ENCODE measurements at places on chromosomes 1 and 21.

DNA sequence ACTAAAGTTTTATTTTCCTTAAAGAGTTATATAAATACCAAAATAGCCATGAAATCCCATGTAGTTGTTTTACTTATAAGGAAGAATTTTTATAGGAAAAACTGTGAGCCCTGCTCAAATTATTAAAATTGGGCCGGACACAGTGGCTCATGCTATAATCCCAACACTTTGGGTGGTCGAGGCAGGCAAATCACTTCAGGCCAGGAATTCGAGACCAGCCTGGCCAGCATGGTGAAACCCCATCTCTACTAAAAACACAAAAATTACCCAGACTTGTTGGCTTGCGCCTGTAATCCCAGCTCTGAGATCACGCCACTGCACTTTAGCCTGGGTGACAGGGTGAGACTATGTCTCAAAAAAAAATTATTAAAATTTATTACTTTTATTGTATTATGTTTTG, 149.3 kb downstream of the MRPL39 start:
- no peak for DNase-seq

- no peak for DNase-seq
These were observed 104.0 kb downstream of the ZNF281 start for GRCh38 chr1:200305806-200306205.

DNA sequence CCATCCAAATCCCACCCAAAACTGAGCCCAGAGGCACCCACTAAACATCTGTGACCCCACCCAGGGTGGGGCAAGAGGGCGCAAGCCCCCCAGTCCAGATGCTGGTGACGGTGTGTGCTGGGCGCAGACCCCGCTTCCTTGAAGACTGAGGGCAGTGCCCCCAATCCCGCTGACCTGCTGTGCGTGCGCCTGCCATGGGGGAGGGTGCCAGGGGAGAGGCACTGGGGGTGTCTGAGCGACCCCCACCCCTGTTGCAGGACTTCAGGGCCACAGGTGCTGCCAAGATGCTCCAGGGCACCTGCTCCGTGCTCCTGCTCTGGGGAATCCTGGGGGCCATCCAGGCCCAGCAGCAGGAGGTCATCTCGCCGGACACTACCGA, 13.3 kb downstream of the COL6A2 start:
- DNase-seq = no peak

GRCh38 chr1:60287536-60287935, 214.0 kb upstream of the C1orf87 start:
- DNase-seq = no peak

DNA sequence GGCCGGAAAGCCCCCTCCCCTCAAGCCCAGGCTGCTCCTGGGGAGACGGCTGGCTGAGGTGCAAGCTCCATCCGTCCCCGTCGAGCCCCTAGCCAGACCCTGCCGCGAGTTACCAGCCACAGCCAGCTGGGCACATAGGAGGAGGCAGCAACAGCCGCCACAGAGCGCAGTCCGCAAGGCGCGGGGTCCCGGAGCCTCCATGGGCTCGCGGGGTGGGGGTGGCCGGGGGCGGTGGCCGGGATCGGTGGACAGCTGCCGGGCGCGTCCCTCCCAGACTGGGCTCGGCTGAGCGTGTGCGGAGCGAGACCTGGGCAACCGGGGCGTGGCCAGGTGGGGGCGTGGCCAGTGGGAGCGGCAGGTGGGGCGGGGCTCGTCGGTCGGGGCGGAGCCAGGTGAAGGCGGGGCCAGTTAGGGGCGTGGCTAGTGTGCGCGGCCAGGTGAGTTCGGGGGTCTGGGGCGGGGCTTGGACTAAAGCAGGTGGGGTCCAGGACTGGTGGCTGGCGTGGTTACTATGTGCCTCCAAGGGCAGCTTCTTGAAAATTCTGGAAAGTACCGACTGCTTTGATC, at the start of gene CD164L2:
TSS of gene CD164L2 (minus strand) at position 295 of the 567 bp plus-strand sequence. CDS start at position 201, 94 bp downstream.
- peak; percentile 57 for DNase-seq

GRCh38 chr1:32200226-32201010, at the start of gene CCDC28B:
CCDC28B (plus strand) TSS chr1:32200595; CDS start chr1:32201936, 1,341 bp downstream.
- DNase-seq = no peak

DNA sequence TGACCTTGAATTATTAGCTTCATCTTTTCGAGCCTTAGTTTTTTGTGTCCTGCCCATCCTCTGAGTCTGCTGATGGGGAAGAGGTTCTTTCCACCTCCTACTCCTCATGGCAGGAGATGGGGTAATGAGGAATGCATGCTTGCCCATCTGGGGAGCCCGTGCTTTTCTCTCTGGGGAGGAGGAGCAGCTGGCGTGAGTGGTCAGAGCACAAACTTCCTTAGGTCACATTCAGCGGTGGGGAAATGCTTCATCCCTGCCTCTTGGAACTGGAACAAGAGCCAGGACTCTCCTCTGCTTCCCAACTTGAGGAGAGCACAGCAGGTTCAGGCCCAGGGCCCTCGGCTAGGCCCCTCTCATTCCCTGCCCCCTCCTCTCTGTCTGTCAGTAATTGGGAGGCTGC, 155.0 kb downstream of the PCNX2 start:
- DNase-seq = no peak

- DNase-seq = no peak
These were observed 510 bp upstream of the IL10RB start for GRCh38 chr21:33265664-33266049.

- no peak for DNase-seq
These were observed 81.0 kb downstream of the SCCPDH start for GRCh38 chr1:246805135-246805716.

- DNase-seq = no peak
These were observed 4.5 kb upstream of the COL16A1 start for GRCh38 chr1:31708324-31708723.

DNA sequence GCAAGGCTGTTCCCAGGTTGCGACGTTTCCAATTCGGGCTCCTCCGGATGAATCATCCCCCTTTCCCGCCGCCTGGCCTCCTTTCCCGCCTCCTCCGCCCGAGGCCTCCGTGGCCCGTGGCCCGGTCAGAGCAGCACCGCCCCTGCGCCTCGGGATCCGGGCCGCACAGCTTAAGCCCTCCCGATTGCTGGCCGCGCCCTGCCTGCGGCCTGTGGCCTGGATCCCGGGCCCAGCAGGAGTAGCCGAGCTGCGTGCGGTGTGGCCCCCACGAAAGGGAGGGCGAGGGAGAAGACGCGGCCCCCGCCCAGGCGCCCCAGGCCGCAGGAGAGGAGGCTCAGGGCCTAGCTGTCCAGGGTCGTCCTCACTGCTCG, 1.0 kb downstream of the TMEM200B start:
- no peak for DNase-seq

- no peak for DNase-seq
These were observed 69.9 kb upstream of the PRMT6 start for GRCh38 chr1:106986603-106987002.

Data from NCI-H1930 (cell line).